ENCODE measurements at places on chromosomes 1 and 21. TPM values are rescaled to one million over a fixed set of nuclear protein-coding genes. Genes with fewer than 3 reads are reported as not detected.

CD244 gene
- total RNA-seq: not detected

NBPF6 gene
- total RNA-seq: not detected

OR2L2 gene
- not detected for total RNA-seq

TNNI3K gene
- total RNA-seq: not detected

LRRC39 gene
- not detected for total RNA-seq

CLDN17 gene
- total RNA-seq: not detected

AADACL4 gene
- not detected for total RNA-seq

MTR gene
- 30.7 TPM for total RNA-seq

KCNQ4 gene
- 0.20 TPM for total RNA-seq

OR2G6 gene
- total RNA-seq: not detected

BROX gene
- 75.5 TPM for total RNA-seq

UBXN11 gene
- total RNA-seq: 9.6 TPM

CFHR5 gene
- not detected for total RNA-seq

ZNF691 gene
- total RNA-seq: 6.3 TPM

SIM2 gene
- 4.0 TPM for total RNA-seq

OR10Z1 gene
- not detected for total RNA-seq

FCAMR gene
- total RNA-seq: 3.6 TPM

CPTP gene
- total RNA-seq: 13.0 TPM

MTF1 gene
- total RNA-seq: 2.6 TPM

NPHP4 gene
- total RNA-seq: 4.0 TPM

PLEKHM2 gene
- total RNA-seq: 77.7 TPM

LMNA gene
- 617 TPM for total RNA-seq

TMEM200B gene
- total RNA-seq: 9.0 TPM

PDE9A gene
- total RNA-seq: 5.0 TPM

KCNJ9 gene
- not detected for total RNA-seq

PTGFRN gene
- total RNA-seq: 76.7 TPM

TFF3 gene
- 0.87 TPM for total RNA-seq

AGT gene
- total RNA-seq: 1.2 TPM

CELA3A gene
- not detected for total RNA-seq

CDC20 gene
- total RNA-seq: 2.1 TPM

CLDN14 gene
- 4.0 TPM for total RNA-seq

ROR1 gene
- total RNA-seq: 16.5 TPM

PRSS38 gene
- total RNA-seq: not detected

MATN1 gene
- total RNA-seq: not detected

DMBX1 gene
- total RNA-seq: not detected

OR2T35 gene
- under 0.01 TPM for total RNA-seq

ACKR1 gene
- not detected for total RNA-seq

TRIM46 gene
- 5.9 TPM for total RNA-seq

E2F2 gene
- total RNA-seq: 0.15 TPM

RHD gene
- total RNA-seq: not detected

LCE3D gene
- total RNA-seq: not detected

C1orf116 gene
- 16.3 TPM for total RNA-seq

PROX1 gene
- total RNA-seq: 0.17 TPM

LAPTM5 gene
- 0.17 TPM for total RNA-seq
